ENCODE measurements at places on chromosomes 6 and 20.

DNA sequence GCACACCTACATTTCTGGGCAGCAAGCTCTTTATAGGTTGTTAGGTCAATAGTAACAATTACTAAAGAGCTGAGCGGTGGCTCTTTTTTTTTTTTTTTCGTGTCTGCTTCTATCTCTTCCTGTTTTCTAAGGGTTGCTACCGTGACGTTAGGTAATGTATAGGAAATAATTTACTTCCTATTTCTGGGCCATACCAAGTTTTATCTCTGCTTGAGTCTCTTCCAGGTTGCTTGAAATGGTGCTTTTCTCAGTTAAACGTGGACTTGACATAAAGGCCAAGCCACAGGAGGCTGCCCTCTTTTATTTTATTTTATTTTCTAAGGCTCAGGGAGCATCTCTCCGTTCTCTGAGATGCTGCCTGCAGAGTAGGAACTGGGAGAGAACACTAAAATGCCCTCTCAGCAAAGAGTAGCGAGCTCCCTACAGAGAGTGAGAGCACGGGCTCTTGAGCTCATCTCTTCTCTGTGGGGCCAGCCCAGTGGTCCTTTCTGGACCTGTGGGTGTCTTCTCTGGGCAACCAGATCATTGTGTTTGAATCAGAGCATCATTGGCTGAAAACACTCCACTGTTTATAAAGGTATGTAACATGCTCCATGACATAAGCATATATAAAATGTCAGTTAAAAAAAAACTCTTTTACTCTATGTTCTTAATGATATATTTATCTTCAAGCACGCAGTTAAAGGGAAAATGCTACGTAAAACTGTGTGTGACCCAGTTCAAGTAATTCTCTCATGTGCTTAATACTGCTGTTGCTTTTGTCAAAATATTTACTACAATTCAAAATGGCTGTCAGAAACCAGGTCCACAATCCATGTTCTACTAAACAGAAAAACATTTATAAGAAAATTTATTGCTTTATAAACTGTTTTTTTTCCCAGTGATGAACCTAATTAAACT, at the start of gene ZNF831:
ZNF831 (plus strand) TSS at position 191 of the 900 bp plus-strand sequence. CDS start 27,199 bp downstream, outside the sequence.
- no peak for DNase-seq

DNA sequence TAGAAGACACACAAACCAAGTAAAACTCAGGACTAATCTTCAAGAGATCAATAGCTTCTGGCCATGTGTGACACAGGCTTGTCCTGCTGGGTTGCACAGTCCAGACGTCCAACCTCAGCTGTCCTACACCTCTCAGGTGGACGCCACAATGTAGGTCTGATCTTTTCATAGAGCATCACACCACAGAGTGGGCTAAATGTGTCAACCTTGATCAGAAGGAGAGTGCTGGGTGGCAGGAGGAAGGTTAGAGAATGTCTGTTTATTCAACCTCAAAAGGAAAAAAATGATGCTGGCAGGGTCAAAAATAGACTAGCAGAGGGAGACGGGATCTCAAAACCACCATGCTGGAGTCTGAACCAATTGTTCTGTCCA, 41.7 kb downstream of the GFOD1 start:
- DNase-seq: no peak

GRCh38 chr6:14704383-14705271, 541.2 kb upstream of the JARID2 start:
- no peak for DNase-seq

DNA sequence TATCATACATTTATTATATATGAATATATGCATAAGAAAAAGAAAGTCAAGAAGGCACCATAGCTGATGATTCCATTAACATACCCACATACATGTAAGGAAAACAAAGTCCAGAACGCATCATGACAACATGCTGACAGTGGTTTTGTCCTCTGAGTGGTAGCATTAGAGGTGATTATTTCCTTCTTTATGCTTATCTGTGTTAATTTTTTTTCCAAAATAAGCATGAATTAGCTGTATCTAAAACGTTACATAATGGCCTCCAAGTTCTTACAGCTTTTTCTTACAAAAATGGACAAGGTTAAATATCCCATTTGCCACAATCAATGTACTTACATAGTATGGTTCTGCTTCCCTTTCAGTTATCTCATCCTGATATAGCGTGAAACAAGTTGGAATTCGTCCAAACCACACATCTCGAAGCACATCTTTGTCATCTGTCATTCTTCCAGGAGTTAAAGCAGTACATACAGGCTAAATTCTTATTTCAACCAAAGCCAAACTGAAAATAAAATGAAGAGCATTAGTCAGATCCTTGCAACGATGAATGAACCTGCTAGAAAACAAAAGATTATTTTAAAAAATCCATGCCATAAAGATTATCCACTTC, 9.7 kb downstream of the ATG5 start:
- DNase-seq: no peak

GRCh38 chr20:49037962-49038387, 8.1 kb upstream of the CSE1L start:
- DNase-seq: no peak

Measured in breast epithelium (tissue), 4 donors.